ENCODE measurements at places on chromosomes 16 and 17. TPM values are rescaled to one million over a fixed set of nuclear protein-coding genes. Genes with fewer than 3 reads are reported as not detected.

The ZNF385C gene
- total RNA-seq, result under 0.01 TPM

The SULT1A3 gene
- total RNA-seq, result 3.3 TPM

The KRT33A gene
- total RNA-seq, result not detected

The HOXB4 gene
- 0.90 TPM for total RNA-seq

The CACNG1 gene
- total RNA-seq, result not detected

The CDRT15L2 gene
- total RNA-seq, result not detected

The SMIM5 gene
- total RNA-seq, result not detected

The PCTP gene
- total RNA-seq, result 26.0 TPM

The SPNS2 gene
- 45.6 TPM for total RNA-seq

The PGAP6 gene
- total RNA-seq, result 66.6 TPM

DNA sequence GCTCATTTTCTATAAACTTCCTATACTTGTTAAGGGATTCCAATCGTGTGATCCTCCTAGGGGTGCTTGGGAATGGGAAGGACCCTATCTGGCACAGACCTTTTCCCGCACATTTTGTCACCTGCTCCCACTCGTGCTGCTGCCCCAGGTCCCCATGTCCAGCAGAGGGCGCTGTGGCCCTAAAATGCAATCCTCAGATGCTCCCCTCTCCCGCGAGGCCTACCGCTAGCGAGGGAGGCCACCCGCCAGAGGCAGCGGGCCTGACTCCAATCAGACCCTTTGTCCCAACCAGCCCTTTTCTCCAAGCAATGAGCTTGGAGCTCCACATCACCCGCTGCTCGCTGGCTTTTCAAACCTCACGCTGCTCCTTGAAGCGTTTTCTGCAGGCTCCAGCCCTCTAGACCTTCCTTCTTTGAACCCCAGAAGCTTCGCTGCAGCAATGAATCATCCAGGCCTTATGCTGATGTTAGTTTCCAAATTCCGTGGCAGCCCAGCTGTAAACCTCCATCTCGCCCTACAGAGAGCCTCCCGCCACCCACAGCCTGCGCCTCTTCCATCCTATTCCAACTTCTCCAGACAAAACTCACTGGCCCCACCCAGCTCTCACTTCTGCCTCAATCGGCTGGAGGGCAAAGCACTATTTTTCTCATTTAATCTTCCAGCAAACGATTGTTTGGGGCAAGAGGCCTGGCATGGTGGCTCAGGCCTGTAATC, 23.6 kb upstream of the FZD2 start:
- DNase-seq, result peak; percentile 80

DNA sequence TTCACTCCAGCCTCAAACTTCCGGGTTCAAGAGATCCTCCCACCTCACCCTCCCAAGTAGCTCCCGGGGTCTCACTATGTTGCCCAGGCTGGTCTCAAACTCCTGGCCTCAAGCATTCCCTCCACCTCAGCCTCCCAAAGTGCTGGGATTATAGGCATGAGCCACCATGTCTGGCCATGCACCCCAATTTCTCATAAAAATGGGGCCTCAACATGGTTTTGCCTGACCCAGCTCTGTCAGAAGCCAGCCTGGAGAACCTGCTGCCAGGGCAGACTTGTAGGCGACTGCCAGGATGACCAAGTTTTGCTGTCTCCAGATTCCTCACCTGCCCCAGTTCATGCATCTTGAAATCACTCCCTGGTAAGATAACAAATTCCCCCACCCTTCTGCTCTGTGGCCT, 82.9 kb downstream of the AIPL1 start:
- DNase-seq, result no peak

- no peak for DNase-seq
Measured at GRCh38 chr17:72852277-72852938, 240.1 kb downstream of the SLC39A11 start.

- DNase-seq, result no peak
Measured at GRCh38 chr17:50620858-50621257, 13.8 kb upstream of the ABCC3 start.

- no peak for DNase-seq
Measured at GRCh38 chr17:42285346-42286050, 2.8 kb upstream of the STAT5A start.

- DNase-seq, result peak; percentile 20
Measured at GRCh38 chr17:59963738-59964481, 630 bp downstream of the RNFT1 start.

- DNase-seq, result no peak
Measured at GRCh38 chr17:78526231-78527025, 50.8 kb downstream of the DNAH17 start.

DNA sequence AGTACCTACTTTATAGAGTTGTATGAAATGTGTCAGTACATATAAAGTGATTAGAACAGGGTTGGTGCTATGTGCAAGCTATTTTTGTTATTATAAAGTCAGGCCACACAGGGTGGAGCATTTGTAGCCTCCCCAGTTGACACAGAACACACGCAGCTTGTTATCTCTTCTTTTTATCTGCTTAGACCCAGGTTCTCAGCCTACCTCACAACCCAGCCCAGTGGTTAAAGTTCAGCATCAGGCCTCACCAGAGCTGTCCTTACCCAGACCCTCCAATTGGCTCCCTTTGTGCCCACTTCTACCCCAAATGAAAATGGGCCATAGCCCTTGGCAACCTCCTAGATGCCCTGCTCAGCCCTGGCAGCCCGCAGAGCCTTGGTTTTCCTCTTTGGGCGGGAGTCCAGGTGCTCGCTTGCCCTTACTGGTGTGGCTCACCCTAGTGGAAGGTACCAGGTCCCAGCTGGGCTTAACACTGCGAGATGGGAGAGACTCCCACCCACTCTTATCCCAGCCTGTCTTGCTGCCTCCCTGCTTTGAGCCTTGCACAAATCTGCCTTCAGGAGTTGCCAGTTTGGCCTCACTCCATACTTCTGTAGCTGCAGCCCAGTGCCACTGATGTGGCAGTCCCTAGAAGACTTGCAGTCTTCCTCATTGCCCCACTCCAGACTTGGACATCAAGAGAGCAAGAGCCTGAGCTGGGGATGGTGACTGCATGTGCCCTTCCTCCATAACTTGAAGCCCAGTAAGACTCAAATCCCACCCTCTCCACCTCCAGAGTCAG, 1.1 kb upstream of the PIGS start:
- DNase-seq, result no peak

GRCh38 chr16:69894676-69895075, 56.5 kb upstream of the CLEC18A start:
- DNase-seq, result no peak

DNA sequence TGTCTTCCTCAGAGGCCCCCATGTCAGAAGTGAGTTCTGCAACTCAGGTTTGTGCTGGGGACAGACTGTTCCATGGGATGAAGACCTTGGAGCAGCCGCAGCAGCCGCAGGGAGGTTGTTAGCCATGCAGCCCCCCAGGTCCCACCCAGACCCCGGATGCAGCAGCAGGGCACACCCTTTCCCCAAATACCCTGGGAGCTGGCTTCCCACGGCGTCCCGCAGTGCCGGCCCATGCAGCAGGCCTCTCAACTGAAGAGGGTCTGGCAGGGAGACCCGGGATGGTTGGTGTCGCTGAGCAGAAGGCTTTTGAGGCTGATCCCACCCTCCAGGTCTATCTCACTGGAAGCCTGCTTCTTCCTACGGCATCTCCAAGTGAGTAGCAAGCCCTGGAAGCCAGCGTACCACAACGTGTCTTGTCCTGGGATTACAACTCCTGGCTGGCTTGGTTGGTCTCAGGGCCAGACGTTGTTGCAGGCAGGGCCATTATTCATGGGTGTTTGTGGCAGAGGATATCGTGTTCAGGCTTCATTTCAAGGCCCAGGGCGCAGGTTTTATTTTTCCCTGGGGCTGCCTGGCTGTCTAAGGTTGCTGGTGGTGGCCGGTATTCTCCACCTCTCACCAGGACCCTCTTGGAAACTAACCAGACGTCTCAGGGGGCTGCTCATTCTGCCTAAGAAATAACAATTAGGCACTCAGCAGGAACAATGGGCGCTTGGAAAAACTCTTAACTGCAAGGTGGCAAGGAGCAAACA, 223.2 kb downstream of the C16orf95 start:
- no peak for DNase-seq

DNA sequence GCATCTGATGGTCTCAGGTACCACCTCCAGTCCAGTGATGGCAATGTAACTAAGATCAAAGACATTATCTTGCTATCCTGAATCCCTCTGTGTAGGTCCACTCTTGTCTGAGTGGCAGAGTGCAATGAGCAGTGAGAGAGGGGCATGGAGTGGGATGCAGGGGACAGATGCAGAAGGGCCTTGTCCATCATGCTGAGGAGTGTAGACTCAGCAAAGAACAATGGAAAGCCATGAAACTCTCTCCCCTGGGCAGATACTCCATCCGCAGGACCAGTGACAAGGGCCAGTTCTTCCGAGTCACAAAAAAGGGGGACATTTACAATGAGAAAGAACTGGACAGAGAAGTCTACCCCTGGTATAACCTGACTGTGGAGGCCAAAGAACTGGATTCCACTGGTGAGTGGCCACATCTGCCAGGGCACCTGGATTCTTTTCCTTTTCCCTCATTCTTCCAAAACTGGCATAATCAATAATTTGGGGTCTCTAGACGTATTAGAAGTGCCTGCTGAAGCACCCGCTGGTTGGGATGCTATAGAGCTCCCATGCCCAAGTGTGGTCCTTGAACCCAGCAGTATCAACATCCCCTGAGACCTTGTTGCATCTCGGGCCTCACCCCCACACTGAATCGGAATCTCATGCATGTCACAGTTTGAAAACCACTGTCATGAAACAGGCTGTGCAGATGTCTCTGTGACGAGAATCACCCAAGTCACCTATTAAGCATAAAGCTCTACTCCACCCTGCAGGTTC, 29.5 kb downstream of the CDH5 start:
- DNase-seq, result no peak

DNA sequence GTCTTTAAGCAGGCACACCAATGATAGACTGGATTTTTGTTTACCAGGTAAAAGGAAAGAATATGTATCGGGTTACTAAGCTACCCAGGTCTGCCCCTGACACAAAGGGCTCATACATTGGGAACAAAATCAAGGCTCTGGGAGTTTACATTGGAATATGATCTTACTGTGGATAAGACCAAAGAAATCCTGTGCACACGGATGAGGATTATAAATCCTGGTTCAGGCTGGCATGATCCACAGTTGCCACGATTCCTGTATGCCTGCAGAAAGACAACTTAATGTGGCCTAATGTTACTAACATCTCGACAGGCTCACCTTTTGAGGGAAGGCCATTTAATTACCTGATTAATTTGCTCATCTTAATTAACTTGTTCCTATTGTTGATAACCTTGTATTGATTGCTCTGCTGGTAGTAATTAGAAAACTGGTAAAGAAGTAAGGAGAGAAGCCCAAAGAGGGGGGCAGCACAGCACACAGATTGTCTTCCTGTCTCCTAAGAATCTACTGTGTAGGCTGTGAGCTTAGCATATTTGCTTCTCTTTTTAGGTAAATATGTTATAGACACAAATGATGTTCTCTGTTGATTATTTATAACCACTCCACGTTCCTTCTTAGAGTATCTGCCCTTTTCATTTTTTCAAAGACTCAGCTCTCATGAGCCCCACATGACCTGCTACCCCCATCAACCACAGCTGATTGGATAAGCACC, 51.0 kb upstream of the TOX3 start:
- DNase-seq, result no peak

GRCh38 chr17:30720013-30720471, 104.5 kb downstream of the CRLF3 start:
- no peak for DNase-seq

GRCh38 chr16:78430281-78430680, 330.8 kb downstream of the WWOX start:
- DNase-seq, result no peak

GRCh38 chr17:21573961-21574610, 118.2 kb upstream of the KCNJ18 start:
- no peak for DNase-seq

DNA sequence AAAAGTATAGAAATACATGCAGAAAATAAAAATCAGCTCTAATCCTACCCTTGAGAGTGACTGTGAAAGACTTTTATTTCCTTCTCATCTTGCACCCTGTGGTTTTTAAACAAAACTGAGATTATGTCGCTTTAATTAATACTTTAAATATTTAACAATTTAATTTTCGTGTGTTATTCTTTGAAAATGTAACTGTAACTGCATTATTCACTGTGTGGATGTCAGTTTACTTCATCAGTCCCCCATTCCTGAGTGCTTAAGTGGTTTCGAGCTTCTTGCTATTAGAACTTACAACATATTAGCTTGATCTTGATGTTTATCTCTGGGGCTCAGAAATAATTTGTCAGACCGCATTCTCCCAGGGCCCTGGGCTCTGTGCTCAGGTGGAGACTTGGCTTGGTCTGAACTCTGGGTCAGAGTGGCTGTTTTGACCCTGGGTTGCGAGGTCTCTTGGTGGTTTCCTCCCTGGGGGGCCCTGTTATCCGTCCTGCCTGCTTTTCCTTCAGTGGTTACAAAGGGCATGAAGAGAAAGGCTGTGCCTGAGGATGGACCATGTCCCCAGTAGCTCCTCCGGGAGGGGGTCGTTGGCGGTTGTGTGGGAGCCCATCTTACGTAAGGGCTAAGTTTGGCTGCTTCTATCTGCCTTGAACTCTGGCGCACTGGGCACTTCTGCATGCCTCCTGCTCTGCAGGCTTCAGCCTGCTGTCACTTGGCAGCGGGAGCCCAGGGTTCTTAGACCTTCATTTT, 25.7 kb downstream of the AKAP1 start:
- no peak for DNase-seq

GRCh38 chr17:57270801-57271245, 14.5 kb downstream of the MSI2 start:
- no peak for DNase-seq

GRCh38 chr17:67420994-67421393, 43.9 kb downstream of the PITPNC1 start:
- no peak for DNase-seq

DNA sequence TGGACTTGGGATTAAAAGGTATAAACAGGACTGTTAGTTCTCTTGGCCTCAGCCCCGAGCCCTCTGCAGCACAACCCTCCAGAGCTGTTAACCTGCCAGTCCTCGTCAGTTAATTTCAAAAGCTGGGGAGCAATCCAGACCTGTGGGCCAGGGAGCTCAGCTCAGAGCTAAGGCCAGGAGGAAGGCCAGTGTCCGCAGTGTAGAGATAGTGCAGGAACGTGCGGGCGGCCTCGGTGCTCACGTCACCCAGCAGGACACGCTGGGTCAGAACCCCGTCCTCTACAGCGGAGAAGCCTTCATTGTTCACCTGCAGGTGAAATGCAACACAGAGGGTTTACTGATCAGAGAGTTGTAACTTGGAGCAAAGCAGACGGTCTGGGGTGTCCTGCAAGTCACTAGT, 15.4 kb upstream of the NLRC3 start:
- DNase-seq, result no peak

GRCh38 chr17:63974594-63975192, 2.0 kb upstream of the SCN4A start:
- DNase-seq, result no peak

GRCh38 chr17:7632492-7632894, 2.6 kb downstream of the SHBG start:
- peak; percentile 50 for DNase-seq

GRCh38 chr17:32946375-32947135, 18.6 kb downstream of the TMEM98 start:
- no peak for DNase-seq

DNA sequence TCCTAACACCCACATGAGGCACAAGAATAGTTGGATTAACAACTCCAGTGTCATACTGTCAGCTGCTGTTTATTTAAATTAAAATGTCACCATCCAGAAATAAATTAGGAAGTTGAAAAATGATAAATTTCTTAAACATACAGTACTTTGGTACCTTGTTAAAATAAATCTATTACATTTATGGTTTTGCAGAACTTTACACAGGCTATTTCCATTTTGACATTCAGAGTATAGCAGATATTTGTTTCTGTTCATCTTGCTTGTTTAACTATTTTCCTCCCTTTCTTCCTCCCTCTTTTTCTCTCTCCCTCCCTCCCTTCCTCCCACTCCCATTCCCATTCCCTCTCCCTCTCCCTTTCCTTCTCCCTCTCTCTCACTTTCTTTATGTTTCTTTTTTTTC, 310.1 kb downstream of the CDH8 start:
- DNase-seq, result no peak
